ENCODE measurements at places on chromosomes 5 and 9. TPM values are rescaled to one million over a fixed set of nuclear protein-coding genes. Genes with fewer than 3 reads are reported as not detected.

- DNase-seq: no peak
- H3K4me3 ChIP-seq: no peak within 1 kb of the TSS
- no peaks in the 10 kb centered on the region for H3K4me1 ChIP-seq
Measured at GRCh38 chr9:93183663-93184431, at the start of gene WNK2. WNK2 (plus strand) TSS chr9:93184139; CDS start chr9:93184930, 791 bp downstream.

- DNase-seq: no peak
- H3K27ac ChIP-seq: no peak within 1 kb of the TSS
- H3K4me1 ChIP-seq: no peaks in the 10 kb centered on the region
Measured at GRCh38 chr5:146878476-146879172, at the start of gene PPP2R2B. PPP2R2B (minus strand) TSS chr5:146878757.

DNA sequence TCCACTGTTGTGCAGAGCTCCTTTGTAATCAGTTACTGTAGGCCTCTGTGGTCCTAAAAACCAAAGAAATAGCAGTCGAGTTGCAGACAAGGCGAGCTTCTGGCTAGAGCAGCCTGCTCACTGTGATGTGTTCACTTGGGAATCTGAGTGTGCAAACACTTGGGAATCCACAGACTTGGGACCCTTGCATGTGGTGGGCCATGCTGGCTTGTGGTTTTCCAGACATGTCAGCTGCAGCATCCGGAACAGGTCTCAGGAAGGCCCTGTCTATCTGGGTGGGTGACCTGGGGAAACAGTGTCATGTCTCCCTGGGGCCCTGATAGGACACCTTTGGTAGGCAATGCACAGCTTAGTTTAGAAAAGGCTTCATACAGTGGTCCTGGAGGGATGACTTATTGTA lies 66.4 kb downstream of the WWC1 start:
- no peaks in the 10 kb centered on the region for H3K36me3 ChIP-seq
- H3K27me3 ChIP-seq: no peaks in the 10 kb centered on the region
- H3K27ac ChIP-seq: no peak overlapping the region
- H3K4me1 ChIP-seq: no peaks in the 10 kb centered on the region

- H3K27me3 ChIP-seq: no peaks in the 10 kb centered on the region
- H3K36me3 ChIP-seq: no peaks in the 10 kb centered on the region
- no peaks in the 10 kb centered on the region for H3K4me1 ChIP-seq
- no peak overlapping the region for H3K27ac ChIP-seq
- no peak overlapping the region for H3K4me3 ChIP-seq
Measured at GRCh38 chr5:38541174-38541725, 15.2 kb downstream of the LIFR start.

DNA sequence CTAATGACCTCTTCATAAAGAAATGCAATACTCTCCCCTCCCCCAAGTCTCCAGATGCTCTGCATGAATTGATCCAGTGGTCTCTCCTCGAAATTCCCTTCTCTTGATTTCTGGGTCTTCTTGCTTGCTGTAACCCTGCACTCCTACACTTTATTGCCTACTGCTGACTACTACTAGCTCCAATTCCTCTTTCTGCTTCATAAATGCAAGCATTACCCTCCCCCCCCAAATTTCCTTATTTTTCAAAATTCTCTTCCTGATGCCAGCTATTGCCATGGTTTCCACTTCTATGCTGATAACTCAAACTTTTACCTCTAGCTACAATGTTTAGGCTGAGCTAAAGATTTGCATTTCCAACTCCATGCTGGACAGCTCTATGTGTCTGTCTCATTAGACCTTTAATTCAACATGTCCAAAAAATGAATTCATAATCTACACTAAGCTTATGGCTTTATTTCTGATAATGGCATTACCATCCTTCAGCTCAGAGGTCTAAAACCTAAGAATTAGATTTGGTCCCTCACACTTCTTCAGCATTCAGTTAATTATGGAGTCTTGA lies 1.4 kb downstream of the ZBTB26 start:
- no peak overlapping the region for H3K27ac ChIP-seq
- H3K4me3 ChIP-seq: peak overlapping the region; percentile 84
- H3K27me3 ChIP-seq: no peaks in the 10 kb centered on the region
- H3K36me3 ChIP-seq: peaks cover 10% of the 10 kb centered on the region
- no peak for DNase-seq
- peaks cover 24% of the 10 kb centered on the region for H3K4me1 ChIP-seq

- H3K4me3 ChIP-seq: no peak overlapping the region
- no peaks in the 10 kb centered on the region for H3K27me3 ChIP-seq
- 0 out of 2 replicates have a peak, but pooled peaks cover 3% of the 10 kb centered on the region for H3K4me1 ChIP-seq
- DNase-seq: no peak
- no peak overlapping the region for H3K27ac ChIP-seq
Measured at GRCh38 chr5:162996053-162996452, 441.3 kb upstream of the CCNG1 start.

The GMCL2 gene
- not detected for total RNA-seq

The ARAP3 gene
- not detected for total RNA-seq

- peaks cover 25% of the 10 kb centered on the region for H3K4me1 ChIP-seq
- no peak overlapping the region for H3K27ac ChIP-seq
- H3K36me3 ChIP-seq: no peaks in the 10 kb centered on the region
- no peaks in the 10 kb centered on the region for H3K27me3 ChIP-seq
- DNase-seq: no peak
Measured at GRCh38 chr9:70616228-70616990, 202.0 kb upstream of the KLF9 start.

DNA sequence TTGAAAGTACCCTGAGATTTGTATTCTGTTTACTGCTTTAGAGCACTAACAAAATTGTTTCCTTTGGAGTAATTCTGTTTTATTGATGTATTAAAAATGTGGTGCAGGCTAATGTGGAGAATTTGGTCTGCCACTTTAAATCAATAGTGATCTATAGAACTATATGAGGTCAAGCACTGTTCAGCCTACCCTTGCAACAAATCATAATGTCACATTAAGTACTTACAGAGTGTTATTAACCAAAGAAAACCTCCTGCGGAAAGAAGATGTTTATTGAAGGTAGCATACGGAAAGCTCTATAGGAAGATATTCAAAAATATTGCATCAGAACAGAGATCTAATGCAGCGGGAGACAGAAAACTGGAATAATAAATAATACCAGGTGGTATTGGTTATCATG lies 865.0 kb upstream of the TYRP1 start:
- no peaks in the 10 kb centered on the region for H3K36me3 ChIP-seq
- H3K4me3 ChIP-seq: no peak overlapping the region
- H3K27me3 ChIP-seq: no peaks in the 10 kb centered on the region
- H3K27ac ChIP-seq: no peak overlapping the region
- DNase-seq: no peak

The C9orf152 gene
- not detected for total RNA-seq

DNA sequence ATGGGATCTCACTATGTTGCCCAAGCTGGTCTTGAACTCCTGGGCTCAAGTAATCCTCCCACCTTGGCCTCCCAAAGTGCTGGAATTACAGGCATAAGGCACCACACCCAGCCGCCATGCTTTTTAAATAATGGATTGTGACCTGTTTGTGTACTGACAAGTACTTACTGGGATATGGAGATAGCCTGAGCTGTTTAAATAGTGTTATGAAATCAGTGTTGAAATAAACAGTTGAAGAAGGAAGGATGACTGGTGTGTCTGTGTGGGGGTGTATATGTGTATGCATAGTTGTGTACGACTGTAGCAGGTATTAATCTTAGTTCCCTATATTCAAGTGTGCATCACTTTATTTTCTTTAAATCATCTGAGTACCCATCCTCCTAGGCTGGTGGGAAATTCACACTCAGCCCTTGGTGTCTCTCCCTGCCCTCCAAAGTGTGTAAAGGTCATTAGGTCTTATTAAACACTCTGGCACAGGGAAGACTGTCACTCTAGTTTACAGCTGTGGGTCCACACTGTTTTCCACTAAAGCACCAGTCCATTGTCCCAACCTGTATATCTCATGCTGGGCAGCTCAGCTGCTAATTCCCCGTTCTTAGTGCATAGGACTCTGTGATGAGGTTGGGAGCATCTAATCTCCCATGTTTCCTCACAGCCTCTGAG lies 91.0 kb downstream of the SNX18 start:
- H3K36me3 ChIP-seq: no peaks in the 10 kb centered on the region
- H3K27ac ChIP-seq: no peak overlapping the region
- no peaks in the 10 kb centered on the region for H3K27me3 ChIP-seq
- H3K4me1 ChIP-seq: no peaks in the 10 kb centered on the region

The DMGDH gene
- not detected for total RNA-seq

DNA sequence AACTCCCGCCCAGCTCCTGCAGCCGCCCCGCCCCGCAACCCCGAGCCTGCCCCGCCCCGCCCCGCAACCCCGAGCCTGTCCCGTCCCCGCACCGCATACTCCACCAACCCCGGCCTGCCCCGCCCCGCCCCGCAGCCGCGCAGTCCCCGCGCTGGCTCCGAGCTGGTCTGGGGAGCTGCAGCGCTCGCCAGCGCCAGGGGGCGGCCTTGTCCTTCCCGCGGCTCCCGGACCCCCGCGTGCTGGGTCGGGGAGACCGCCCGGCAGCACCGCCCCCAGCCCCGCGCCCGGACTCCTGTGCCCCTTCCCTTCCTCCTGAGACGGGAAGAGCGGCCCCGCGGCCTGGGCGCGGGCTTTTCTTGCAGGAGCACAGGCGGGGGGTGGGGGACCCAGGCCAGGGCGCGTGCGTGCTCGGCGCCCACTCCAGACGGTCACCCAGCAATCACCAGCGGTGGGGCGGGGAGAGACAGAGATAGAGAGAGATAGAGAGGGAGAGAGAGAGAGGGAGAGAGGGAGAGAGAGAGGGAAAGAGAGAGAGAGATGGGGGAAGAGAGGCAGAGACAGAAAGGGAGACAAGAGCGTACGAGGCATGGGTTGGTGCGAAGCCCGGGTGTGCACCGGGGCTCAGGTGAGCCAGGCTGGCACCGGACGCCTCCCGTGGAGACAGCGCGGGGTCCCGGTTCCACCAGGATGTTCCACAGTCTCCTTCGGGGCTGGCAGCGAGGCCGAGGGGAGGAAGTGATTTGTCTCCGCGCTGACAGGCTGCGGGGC lies 14.7 kb upstream of the TMEM250 start:
- no peak overlapping the region for H3K4me3 ChIP-seq
- H3K36me3 ChIP-seq: no peaks in the 10 kb centered on the region
- no peak for DNase-seq
- H3K4me1 ChIP-seq: no peaks in the 10 kb centered on the region
- H3K27me3 ChIP-seq: no peaks in the 10 kb centered on the region
- H3K27ac ChIP-seq: no peak overlapping the region

GRCh38 chr9:121353241-121354061 lies 16.6 kb downstream of the STOM start:
- no peaks in the 10 kb centered on the region for H3K36me3 ChIP-seq
- no peak overlapping the region for H3K27ac ChIP-seq
- H3K4me1 ChIP-seq: peaks cover 60% of the 10 kb centered on the region
- H3K4me3 ChIP-seq: no peak overlapping the region
- H3K27me3 ChIP-seq: no peaks in the 10 kb centered on the region

Measured in Karpas-422 (cell line).